Effector CD8-positive, alpha-beta T cell (primary cell): ENCODE measurements at places on chromosomes 12 and 14.

- DNase-seq = peak; percentile 29
Measured at GRCh38 chr12:131608740-131609690, 101.9 kb upstream of the SFSWAP start.

GRCh38 chr12:41936333-41936732 is 208.3 kb downstream of the GXYLT1 start:
- DNase-seq = no peak

- DNase-seq = no peak
Measured at GRCh38 chr14:50677527-50678063, 9.5 kb upstream of the SAV1 start.

DNA sequence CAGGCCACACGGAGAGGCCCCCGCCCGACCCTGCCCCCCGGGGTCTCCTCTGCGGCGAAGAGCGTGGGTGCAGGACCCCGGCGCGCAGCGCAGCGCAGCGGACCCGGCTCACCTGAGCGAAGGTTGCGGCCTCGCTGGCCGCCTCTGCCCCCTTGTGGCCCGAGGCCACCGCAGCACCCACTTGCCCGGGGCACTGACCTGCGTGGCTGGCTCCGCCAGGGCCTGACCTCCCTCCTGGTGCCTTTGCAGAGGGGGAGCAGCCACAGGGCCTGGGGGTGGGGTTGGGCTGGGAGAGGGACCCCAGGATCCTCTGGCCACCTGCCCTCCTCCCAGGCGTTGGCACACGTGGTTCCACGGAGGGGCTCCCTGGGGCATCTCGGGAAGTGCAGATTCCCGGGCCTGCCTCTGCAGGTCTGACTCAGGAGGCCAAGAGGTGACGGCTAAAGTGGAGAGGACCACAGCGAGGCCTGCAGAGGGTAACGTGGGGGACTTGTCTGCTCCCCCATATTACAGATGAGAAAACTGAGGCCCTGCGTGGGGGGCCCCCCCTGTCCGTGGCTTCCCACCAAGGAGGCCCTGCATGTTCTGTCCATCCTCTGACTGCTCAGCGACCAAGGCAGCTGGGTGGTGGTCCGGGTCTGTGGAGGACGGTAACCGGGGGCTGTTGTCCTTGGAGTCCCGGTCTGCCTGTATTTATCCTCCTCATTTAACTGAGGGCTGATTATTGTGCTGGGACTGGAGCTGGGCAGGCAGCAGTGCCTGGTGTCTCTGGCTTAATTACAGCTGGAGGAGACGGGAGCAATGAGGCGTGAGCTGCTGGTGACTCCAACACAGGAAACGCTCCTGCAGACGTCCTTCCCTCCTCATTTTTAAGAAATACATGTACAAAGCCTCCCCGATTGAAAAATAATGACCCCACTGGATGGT is 67.9 kb upstream of the BEGAIN start:
- peak; percentile 15 for DNase-seq

DNA sequence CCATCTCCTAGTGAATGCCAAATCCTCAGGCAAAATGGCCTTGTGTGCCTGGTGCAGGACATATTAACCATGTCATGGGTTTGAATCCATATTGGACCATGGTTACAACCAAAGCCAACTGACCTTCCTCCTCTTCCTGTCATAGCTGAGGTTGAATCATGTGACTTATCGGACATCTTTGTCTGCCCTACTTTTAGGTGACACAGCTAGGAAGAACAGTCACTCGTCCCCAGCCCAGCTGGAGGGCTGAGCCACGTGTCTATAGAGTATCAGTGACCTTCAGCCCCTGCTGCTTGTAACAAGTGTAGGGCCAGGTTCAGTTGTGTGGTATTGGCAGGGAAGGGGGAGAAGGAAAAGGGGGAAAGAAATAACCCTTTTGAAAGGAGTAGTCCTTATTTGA is 225.2 kb downstream of the KTN1 start:
- no peak for DNase-seq

GRCh38 chr14:91313154-91313850 is 68.8 kb upstream of the GPR68 start:
- no peak for DNase-seq

DNA sequence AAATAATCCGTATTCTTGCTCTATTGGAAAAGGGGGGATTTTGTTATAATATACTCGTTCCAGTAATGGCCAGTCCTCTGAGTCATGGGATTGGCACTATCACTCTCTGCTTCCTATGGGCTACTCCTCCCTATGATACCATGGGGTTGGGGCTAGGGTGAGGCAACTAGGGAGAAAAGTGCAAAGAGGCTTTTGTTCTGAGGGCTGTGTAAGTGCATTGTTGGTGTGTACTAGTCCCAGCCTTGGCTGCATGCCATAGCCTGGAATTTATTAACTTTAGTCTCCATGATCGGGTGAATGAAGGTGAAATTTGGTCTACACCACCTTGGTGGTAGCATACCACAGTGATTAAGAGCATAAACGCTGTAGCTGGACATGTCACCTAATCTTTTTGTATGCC is 247.6 kb downstream of the RPAP3 start:
- DNase-seq = no peak

DNA sequence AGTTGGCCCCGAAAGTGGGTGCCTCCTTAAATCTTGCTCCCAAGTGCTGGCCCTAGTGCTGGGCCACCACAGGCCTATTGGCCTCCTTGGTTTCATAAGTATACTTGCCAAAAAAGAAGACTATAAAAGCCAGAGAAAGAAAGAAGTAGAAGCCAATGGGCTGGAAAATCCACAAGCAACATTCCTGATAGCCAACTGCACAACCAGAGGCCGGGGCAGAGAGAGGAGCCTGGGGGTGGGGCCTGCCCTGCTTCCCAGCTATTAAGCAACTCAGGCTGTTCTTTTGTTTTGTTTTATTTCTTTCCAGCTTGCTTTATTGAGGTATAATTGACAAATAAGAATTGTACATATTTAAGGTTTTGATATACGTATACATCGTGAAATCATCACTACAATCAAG is 177.2 kb upstream of the NTF3 start:
- no peak for DNase-seq

- DNase-seq = no peak
Measured at GRCh38 chr14:73460691-73461127, 2.4 kb upstream of the NUMB start.
